Choroid plexus epithelial cell (primary cell): ENCODE measurements at places on chromosomes 3 and 15.
A peak's percentile ranks its signal among the peaks of the same experiment; 100 is the strongest.

DNA sequence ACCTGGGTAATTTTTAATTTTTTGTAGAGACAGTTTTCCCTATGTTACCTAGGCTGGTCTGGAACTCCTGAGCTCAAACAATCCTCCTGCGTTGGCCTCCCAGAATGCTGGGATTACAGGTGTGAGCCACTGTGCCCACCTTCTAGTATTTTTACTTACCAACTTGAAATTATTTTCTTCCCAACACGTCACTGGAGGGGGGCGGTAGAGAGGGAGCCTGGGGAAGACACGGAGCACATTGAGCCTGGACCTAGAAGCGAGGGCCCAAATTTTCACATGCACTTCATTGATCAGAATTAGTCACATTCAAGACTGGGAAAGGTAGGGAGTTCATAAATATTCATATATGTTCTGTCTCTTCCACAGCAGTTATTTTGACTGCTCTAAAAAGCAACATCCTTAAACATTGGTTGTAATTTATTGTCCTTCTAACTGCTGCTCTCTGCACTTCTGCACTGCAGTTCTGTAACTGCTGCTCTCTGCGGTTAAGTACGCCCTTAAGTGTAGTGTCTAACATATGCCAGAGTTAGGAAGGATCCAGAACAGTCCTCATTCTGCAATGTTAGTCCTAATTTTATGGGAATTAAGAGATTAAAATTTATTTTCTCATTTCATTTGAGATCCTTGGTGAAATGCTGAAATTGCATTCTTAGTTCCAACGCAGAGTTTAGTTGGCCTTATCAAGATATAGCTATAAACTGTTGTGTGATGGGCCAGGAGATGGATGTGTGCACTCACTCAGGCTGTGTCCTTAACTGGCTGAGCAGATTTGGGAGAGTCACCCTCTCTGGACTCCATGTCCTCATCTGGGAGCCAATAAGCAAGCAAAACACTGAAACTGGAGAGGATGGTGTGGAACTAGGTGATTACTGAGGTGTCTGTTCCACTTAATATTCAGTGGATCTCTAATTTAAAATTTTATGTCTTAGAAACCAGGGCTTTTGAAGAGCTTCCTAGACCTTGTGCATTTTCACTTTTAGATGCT lies 98.2 kb downstream of the STRIT1 start:
- DNase-seq, result no peak

DNA sequence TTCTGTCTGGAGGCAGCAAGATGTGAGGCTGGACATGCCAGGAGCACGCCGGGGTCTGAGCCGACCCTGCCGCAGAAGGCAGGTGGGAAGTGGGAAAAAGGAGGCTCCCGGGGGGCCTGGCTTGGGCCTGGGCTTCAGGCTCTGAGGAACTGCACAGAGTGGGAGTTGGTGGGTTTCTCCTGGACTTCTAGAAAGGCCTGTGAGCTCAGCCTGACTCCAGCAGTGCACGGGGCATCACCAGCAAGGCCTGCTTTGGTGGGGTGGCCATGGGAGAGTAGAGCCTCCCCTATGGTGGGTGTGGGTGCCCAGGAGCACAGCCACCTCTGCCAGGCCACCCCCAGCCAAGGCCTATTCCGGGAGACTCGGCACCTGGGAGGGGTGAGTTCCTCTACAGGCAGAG lies 18.1 kb upstream of the SLC41A3 start:
- DNase-seq, result no peak

GRCh38 chr3:164030194-164030593 lies 1048.1 kb downstream of the SI start:
- no peak for DNase-seq

GRCh38 chr3:126413693-126414080 lies 19.0 kb downstream of the CFAP100 start:
- DNase-seq, result no peak

DNA sequence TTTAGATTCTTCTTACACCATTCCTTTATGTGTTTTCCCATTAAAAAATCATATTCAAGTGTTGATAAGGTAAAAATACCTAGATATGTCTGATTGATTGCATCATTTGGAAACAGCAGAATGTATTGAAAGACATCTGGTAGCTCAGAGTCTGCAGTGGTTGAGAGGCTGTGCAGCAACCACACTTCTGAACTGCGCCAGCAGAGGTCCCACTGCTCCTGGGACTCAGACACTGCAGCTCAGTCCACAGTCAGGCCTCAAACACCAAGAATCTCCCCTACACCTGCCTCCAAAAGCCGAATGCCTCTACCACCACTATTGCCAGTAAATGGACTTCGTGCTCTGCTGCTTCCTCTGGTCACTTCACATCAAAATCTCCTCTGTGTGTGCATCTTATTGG lies 176.9 kb upstream of the LMCD1 start:
- peak; percentile 79 for DNase-seq

DNA sequence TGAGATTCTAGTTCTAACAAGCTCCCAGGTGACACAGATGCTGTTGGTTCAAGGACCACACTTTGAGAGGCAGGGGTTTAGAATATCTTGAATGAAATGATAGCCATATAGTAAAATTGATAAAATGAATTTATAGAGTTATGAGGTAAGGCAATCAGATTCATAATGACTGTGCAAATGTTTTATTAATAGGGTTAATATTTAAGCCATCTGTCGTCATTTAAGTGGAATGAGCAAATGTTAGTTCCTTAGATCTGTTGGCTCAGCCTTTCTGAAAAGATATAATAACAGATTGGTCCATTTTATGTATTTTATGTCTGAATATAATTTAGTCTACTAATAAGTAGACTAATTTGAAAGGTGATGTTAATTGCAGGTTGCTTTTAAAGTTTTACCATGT lies 12.9 kb downstream of the REC114 start:
- DNase-seq, result no peak

DNA sequence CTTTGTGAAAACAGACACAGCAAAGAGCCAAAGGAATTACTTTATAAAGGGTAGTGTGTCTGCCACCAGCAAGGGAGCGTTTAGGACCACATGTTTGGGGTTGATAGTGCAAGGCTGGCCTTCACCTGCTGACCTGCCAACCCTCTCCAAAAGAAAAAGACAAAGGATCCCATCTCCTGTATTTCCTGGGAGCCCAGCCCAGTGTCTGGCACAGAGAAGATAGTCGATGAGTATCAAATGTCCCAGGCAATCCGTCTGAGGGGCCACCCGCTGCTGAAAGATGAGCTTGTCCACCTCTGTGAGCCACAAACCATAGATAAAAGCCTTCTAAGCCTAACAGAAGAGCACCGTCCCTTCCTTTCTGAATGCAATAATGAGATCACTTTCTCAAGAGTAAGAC lies 154.8 kb upstream of the CTNNB1 start:
- DNase-seq, result peak; percentile 16

DNA sequence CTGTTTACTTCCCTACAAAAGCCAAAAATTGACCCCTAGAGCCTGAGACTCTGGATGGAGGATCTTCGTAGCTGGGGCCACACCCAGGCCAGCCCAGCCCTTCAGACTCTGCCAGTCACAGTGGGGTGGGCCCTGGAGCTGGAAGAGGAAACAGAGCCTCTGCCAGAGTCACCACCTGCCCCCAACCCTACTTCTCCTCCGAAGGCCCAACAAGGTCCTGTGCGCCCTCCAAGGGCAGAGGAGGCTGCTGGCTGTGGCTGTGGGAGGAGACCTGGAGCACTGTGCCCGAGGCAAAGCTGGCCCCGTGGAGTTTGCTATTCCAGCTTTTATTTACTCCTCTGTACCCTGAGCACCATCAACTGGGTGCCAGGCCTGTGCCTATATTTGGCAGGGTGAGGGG lies 19.0 kb downstream of the CISH start:
- no peak for DNase-seq

- DNase-seq, result no peak
These were observed 19.7 kb upstream of the CYP11A1 start for GRCh38 chr15:74387141-74387541.

DNA sequence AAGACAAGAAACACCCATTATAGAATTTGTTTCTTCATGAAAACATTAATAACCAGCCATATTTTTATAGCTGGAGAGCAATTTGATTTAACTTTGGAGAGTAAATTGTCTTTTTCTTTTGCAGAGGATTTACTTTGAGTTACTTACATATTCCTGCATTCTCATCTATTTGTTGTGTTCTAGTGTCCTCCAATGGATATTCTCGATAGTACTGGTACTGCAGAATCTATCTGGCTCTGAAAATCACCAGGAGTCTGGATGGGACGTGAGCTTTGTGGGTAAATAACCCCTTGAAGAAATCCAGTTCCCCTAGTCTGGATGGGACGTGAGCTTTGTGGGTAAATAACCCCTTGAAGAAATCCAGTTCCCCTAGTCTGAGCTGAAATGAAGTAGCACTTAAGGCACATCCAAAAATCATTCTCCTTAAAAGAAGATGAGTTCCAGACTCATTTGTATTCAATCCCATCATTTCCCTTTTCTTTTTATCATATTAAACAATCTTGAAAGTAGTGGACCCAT lies 294.1 kb upstream of the UBE2E2 start:
- no peak for DNase-seq
